ENCODE measurements at places on chromosomes 1 and 21.
A peak's percentile ranks its signal among the peaks of the same experiment; 100 is the strongest.

- DNase-seq = no peak
These were observed 24.2 kb upstream of the FHAD1 start for GRCh38 chr1:15222653-15223303.

DNA sequence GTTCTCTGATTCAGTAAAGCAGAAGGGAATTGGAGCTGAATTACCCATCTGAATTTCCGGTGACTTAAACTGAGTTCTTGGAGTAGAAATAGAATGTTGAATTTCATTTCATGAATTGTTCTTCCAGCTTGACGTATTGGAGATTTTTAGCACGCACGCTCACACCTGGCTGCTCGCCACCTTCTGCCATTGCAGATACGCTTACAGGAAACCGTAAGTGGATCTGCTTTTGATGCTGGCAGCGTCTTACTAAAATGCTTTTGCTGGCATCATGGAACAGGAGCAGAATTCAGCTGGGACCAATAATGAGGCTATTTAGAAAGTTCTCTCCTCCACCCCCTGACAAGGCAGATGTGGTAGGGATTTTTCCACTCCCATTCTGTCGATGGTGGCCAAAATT lies 17.7 kb upstream of the ELAVL4 start:
- DNase-seq = no peak

- no peak for DNase-seq
These were observed 32.9 kb upstream of the DOCK7 start for GRCh38 chr1:62720946-62721554.

GRCh38 chr1:114082867-114083585 lies 70.6 kb downstream of the SYT6 start:
- DNase-seq = no peak

- DNase-seq = no peak
These were observed 6.7 kb downstream of the UROD start for GRCh38 chr1:45018599-45019230.

GRCh38 chr1:2416403-2416802 lies 4.0 kb upstream of the PEX10 start:
- no peak for DNase-seq

- DNase-seq = no peak
These were observed 8.6 kb downstream of the ZNF496 start for GRCh38 chr1:247322849-247323586.

DNA sequence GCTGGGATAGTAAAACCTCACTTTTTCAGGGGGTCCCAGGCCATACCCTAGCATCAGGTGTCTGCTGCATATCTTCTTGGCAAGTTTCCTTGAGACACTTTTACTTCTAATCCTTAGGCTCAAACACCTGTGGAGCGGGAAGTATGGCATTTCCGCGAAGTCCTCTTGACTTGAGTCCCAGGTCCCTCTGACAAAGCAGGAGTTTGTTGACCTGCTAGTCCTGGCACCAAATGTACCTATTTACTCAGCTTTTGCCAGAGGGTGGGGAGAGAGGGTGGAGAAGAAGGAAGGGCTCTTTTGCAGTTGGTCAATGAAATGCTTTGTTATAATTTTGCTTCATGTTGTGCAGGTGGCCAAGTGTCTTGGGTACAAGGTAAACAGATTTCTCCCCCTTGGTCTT lies 59.7 kb downstream of the CLIC6 start:
- DNase-seq = no peak

- no peak for DNase-seq
These were observed 439.6 kb downstream of the TTLL7 start for GRCh38 chr1:83559129-83559840.

GRCh38 chr1:228368801-228369607 lies 37.6 kb downstream of the TRIM11 start:
- no peak for DNase-seq

GRCh38 chr1:201696217-201696761 lies 132.7 kb upstream of the IPO9 start:
- no peak for DNase-seq

DNA sequence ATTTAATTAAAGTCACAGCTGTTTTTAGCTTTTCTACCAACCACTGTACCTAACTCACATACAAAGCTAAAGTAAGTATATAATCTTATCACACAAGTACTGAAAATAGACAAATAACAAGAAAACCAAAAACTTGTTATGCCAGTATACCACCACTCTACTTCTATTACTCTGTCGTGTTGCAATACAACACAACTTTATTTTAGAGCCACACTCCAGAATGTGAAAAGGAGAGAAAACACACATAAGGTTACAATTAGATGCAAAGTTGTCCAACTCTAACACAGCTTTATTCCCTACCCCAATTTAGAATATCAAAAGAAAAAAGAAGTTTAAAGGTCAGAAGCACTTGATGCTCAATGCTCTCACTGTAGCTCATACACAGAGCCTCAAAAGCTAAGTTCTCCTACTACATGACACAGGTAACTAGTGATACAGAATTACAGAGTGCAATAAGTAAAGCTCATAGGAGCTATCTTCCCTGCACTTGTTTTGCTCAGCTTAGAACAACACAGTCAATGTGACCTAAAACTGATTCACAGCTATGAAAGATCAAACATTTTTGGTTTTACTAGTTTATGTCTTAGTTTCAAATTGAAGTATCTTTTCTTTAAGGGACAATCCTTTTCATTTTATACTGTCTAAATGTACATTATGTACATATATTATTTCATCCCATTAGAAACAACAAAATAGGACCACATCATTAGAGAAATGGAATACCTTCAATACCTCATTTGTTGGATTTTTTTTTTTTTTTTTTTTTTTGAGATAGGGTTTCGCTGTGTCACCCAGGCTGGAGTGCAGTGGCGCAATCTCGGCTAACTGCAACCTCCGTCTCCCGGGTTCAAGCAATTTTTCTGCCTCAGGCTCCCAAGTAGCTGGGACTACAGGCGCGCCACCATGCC lies 29.2 kb downstream of the EYA3 start:
- DNase-seq = no peak

- DNase-seq = no peak
These were observed 24.3 kb upstream of the SLC35D1 start for GRCh38 chr1:67078291-67078690.

DNA sequence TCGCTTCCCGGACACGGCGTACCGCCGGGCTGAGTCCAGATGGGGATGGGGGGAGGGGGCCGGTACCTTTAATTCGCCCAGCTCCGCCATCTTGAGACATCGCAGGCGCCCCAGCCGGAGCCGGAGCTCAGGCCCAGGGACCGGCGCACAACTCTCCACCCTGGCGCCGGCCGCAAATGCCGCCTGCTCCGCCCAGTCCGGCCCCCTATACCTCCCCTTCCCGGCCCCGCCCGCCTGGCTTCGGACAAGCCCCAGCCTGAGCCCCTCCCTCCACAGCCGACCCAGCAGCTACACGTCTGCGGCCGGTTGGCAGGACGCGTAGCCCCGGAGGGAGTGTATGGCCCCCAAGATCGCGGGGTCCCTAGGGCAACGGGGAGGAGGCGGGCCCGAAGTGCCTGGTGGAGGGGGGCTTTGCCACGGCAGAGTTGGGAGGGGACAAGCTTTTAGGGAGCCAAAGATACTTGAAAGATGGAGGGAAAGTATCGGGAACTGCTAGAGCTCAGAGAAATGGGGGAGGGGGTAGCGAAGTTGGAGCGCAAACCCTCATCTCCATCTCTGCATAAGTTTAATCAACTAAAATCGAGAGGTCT lies at the start of gene PIAS3:
Gene PIAS3 (minus strand): TSS at position 181 of the 590 bp plus-strand sequence. CDS start 91 bp downstream, at position 90.
- DNase-seq = peak; percentile 91

- no peak for DNase-seq
These were observed 146.1 kb downstream of the EDEM3 start for GRCh38 chr1:184608581-184608980.

- no peak for DNase-seq
These were observed 151.5 kb downstream of the ST6GALNAC5 start for GRCh38 chr1:77018761-77019160.

- no peak for DNase-seq
These were observed 124.1 kb downstream of the CAMTA1 start for GRCh38 chr1:6909401-6909800.

DNA sequence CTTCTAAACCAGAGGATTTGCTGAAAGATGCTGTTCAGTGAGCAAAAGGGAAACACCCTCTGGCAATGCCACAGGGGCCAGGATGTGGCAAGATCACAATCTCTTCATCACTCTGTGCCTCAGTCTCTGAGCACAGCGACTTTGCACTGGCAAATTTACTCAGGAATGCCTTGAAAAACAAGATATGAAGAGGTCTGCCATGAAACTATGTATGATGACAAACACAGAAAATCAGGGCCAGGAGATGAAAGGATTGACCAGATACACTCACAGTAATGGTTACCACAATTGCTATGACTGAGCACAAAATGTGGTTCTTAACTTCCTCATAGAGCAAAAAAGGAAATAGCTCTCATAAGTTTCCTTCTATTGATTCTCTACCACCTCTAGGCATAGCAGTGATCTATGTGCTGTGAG lies 5.8 kb downstream of the TTC13 start:
- DNase-seq = peak; percentile 63

GRCh38 chr1:54132495-54132894 lies 20.3 kb downstream of the CDCP2 start:
- DNase-seq = no peak

DNA sequence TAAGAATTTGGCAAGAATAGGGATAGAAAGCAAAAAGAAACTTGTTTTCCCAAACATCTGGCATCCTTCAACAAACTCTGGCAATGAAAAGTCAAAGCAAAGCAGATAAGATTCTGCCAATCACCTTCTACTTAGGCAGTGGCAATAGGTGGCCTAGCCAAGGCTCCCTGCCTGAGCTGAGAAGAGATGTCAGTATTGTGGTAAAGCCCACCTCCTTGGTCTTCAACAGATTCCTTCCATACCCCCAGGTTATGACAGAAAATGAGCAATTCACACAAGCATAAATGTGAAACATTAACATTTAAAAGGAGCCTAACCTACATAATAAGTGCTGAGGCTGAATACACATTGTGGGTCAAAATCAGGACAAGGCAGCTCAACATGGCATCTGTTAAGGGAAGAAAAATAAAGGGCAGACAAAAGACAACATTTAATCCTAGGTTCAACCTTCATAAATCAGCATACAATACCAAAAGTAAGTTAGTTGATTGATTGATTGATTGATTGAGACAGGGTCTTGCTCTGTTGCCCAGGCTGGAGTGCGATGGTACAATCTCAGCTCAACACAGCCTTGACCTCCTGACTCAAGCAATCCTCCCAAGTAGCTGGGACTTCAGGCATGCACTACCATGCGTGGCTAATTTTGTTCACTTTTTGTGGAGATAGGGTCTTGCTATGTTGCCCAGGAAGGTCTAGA lies 123.1 kb downstream of the AKT3 start:
- no peak for DNase-seq

GRCh38 chr1:92095874-92096273 lies 15.7 kb downstream of the BTBD8 start:
- DNase-seq = no peak

DNA sequence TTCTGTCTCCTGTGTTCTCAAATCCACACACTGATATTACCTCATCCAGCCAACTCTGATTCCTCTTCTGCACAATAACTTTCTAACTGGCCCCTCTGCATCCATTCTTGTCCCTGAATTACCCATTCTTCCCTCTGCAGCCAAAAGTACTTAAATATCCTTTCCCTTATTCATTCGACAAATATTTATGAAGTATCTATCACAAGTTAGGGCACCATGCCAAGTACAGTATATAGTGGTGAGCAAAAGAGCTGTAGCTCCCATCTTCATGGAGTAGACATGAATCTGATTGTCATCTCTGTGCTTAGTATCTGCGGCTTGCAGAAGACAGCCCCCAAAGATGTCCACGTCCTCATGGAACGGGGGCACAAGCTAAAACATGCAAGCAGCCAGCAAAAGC lies 316.8 kb downstream of the SETD4 start:
- no peak for DNase-seq

DNA sequence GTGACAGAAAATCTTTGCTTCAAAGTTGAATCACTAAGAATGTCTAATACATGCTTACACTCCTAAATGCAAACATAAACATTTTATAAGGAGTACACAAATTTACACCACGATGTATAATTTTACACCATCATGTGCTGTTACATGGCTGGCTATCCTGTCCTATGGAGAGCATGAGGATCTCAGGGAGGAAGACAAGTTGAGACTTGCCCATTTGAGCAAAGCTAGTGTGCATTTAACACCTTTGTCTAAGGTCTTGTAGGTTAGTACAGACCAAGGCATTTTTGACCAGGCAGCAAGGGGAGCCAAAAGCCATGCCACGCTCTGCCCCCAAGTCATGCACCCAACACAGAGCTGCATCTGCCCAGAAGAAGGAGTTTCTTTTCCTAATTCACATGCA lies 14.5 kb upstream of the COG2 start:
- no peak for DNase-seq

GRCh38 chr21:40704141-40704540 lies 142.8 kb downstream of the DSCAM start:
- DNase-seq = no peak

GRCh38 chr1:28136169-28136921 lies 40.1 kb downstream of the PTAFR start:
- no peak for DNase-seq

GRCh38 chr1:3307359-3307758 lies 147.1 kb upstream of the ARHGEF16 start:
- DNase-seq = no peak

DNA sequence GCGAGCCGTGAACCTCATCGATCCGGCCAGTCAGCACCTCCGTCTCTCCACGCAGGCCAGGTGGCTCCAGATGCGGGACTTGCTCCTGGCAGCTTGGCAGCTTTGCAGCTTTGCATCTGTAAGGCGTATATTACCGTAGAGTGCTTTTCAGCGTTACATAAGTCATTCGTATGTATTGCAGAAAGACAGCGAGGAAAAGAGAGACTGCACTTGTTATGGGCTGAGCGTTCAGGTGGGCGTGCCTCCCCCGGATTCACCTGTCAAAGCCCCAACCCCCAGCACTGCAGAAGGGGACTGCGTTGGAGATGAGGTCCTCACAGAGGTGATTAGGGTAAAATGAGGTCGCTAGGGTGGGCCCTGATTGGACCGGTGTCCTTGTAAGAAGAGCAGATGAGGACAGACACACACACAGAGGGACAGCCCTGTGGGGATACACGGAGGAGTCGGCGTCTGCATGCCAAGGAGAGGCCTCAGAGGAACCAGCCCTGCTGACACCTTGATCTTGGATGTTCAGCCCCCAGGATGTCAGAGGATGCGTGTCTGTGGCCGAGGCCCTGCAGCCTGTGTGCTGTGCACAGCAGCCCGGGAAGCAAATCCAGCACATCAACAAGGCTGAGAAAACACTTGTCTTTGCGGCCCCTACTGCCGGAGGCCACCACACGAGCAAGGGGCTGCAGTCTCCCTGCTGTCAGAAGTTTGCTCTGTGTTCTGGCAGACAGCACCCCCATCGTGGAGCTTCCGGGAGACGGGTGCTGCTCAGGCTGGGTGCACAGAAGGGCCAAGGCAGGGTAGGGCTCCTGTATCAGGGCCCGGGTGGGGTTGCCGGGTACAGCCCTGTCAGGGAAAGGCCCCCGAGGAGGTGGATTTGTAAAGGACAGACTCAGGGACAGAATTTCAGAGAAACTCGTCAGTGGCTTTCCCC lies 10.9 kb upstream of the AGPAT3 start:
- DNase-seq = no peak

- DNase-seq = no peak
These were observed 2.9 kb upstream of the LRP8 start for GRCh38 chr1:53330819-53331218.

GRCh38 chr1:62198781-62199125 lies 4.1 kb downstream of the L1TD1 start:
- no peak for DNase-seq

Data from stimulated activated CD8-positive, alpha-beta memory T cell treated with anti-CD3 and anti-CD28 coated beads, Interleukin-7, amount 100 ng/mL, for 48 hours (primary cell).